ENCODE measurements at places on chromosomes 16 and 17.

DNA sequence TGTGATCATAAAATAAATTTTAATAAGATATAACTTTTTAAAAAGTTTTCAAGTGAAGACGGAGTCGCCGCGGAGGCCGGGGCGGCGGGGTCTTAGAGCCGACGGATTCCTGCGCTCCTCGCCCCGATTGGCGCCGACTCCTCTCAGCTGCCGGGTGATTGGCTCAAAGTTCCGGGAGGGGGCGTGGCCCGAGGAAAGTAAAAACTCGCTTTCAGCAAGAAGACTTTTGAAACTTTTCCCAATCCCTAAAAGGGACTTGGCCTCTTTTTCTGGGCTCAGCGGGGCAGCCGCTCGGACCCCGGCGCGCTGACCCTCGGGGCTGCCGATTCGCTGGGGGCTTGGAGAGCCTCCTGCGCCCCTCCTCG is at the start of gene FOXC2:
FOXC2 (plus strand) TSS at position 229 of the 365 bp plus-strand sequence. CDS start 507 bp downstream, outside the sequence.
- DNase-seq = peak; percentile 94

- no peak for DNase-seq
Measured at GRCh38 chr16:73399997-73400396, 352.1 kb upstream of the ZFHX3 start.

DNA sequence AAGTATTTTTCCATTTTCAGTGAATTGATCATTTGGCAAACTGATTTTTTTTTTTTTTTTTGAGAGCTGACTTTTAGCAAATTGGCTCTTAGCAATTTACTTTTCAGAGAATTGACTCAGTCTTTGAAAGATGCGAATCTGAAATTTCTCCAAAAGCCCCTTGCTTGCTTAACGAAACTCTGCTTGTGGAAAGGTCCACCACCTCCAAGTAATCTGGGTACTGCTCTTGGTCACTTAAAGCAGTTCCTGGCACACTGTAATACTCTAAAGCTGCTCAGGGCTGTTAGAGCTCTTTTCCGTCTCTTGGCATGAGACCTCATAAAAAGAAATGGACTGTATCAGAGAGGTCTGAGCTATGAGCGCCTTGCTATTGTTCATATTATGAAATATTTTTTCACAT is 2.9 kb downstream of the GSDMB start:
- DNase-seq = no peak

GRCh38 chr17:45293413-45294211 is 23.2 kb downstream of the MAP3K14 start:
- no peak for DNase-seq

DNA sequence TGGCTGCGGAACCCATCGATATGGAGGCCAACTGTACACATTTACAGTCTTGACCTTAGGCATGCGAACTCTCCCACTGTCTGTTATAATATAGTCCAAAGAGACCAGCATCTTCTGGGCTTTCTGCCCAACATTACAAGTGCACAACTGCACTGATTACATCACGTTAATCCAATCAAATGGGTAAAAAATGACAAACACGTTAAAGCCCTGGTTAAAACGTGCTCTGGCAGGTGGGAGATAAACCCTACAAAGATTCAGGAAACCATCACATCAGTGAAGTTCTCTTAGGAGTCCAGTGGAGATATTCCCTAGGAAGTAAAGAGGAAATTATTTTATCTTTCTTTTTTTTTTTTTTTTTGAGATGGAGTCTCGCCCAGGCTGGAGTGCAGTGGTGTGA is 23.7 kb upstream of the XYLT2 start:
- DNase-seq = no peak

- DNase-seq = no peak
Measured at GRCh38 chr17:29732613-29733012, 109.9 kb upstream of the CORO6 start.

DNA sequence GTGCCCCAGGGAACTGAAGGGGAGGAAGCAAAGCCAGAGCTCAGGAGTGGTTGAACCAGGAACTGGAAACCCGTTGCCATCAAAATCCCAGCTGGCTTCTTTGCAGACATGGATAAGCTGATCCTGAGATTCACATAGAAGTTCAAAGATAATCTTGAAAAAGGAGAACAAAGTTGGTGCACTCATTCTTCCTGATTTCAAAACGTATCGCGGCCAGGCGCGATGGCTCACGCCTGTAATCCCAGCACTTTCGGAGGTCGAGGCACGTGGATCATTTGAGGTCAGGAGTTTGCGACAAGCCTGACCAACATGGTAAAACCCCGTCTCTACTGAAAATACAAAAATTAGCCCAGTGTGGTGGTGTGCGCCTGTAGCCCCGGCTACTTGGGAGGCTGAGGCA is 7.1 kb downstream of the RAP1GAP2 start:
- DNase-seq = no peak

GRCh38 chr17:68734931-68735330 is 133.8 kb upstream of the FAM20A start:
- peak; percentile 21 for DNase-seq

DNA sequence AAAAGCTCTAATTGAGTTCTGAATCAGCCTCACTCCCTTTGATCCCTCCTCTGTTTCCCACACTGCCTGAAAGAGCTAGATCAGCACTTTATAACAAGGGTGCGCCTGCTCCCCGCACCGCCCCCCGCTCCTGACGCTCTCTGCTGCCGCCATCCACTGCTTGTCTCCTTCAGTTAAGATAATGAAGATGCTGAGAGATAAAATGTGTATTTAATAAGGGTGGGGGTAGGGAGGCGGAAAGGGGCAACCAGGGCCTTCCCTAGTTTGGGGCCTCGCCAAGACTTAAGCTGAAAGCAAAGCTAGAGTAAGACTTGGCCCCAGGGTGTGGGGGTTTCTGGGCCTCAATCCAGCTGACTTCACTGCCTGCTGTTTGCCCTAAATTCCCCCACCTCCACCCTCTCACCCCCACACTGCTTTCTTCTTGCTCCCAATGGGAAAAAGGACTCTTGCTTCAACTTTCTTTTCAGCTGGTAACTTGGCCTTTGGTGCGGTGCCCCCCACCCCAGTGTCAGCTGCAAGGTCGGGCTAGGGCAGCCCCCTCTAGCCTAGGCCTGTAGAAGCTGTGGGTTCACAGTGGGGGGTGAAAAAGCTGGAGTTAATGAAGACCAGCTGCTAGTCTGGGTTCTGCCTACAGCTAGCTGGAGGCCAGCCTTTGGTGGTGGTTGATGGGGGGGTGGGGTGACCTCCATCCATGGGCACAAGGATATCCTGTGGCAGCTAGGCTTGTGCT is 1.8 kb upstream of the RARA start:
- DNase-seq = peak; percentile 97

- no peak for DNase-seq
Measured at GRCh38 chr16:85751698-85752501, 1.0 kb upstream of the C16orf74 start.

GRCh38 chr17:4420692-4421131 is 13.0 kb upstream of the SPNS3 start:
- DNase-seq = peak; percentile 85

GRCh38 chr17:82449131-82449882 is 1.2 kb downstream of the CYBC1 start:
- DNase-seq = no peak

DNA sequence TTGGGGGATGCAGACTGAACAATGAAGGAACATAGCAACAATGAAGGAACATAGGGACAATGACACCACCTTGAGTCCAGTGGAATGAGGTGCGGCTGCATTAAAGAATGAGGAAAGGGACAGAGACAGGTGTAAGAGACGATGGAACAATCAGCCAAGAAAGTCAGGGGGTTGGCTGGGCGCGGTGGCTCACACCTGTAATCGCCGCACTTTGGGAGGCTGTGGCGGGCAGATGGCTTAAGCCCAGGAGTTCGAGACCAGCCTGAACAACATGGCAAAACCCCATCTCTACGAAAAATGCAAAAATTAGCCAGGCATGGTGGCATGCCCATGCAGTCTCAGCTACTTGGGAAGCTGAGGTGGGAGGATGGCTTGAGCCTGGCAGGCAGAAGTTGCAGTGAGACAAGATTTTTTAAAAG is 13.6 kb upstream of the CBFB start:
- no peak for DNase-seq

GRCh38 chr17:13395346-13395745 is 206.4 kb downstream of the HS3ST3A1 start:
- DNase-seq = no peak

DNA sequence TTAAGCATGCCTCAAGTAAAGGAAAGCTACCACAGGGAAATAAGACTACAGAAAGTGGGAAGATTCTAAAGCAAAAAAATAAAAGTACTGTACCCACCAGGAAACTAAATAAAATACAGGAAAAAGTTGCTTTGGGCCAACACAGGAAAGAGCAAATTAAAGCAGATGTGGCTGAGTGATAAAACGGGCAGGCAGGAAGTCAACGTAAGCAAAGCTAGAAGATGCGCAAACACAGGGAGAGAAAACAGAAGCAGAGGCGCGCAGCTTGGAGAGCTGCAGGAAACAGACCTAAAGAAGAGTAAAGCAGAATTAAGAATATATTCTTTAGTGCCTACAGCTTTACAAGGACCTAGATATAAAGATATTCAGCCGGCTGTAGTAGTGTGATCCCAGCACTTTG is 21.7 kb downstream of the USP36 start:
- DNase-seq = peak; percentile 34

DNA sequence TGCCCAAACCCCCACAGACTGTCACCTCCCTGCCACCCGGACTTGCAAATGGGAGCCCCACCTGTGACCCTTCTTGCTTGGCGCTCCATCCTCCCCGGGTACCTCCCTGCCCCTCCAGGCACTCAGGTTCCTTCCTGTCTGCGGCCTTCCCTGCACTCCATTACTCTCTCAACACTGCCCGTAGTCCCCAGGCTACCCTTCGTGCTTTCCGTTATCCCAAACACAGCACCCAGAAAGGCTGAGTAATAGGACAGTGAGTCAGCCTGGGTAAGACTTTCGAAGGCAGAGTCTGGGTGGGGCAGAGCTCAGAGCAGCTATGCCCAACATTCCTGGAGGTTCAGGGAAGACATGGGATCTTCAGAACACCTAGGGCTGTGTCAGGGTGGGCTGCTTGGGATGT is 16.6 kb upstream of the C16orf74 start:
- DNase-seq = no peak

DNA sequence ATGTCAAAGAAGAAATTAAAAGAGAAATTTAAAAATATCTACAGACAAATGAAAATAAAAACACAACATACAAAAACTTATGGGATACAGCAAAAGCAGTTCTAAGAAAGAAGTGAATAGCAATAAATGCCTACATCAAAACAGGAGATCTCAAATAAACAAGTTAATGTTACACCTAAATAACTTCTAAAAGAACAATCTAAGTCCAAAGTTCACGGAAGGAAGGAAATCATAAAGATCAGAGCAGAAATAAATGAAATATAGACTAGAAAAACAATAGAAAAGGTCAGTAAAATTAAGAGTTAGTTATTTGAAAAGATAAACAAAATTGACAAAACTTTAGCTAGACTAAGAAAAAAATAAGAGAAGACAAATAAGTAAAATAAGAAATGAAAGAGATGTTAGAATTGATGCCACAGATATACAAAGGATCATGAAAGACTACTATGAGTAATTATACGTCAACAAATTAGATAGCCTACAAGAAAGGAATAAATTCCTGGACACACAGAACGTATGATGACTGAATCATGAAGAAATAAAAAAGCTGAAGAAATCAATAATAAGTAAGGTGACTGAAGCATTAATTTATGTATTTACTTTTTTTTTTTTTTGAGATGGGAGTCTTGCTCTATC is 100.4 kb downstream of the CEP112 start:
- DNase-seq = no peak
